ENCODE measurements at places on chromosomes 7 and 10.

DNA sequence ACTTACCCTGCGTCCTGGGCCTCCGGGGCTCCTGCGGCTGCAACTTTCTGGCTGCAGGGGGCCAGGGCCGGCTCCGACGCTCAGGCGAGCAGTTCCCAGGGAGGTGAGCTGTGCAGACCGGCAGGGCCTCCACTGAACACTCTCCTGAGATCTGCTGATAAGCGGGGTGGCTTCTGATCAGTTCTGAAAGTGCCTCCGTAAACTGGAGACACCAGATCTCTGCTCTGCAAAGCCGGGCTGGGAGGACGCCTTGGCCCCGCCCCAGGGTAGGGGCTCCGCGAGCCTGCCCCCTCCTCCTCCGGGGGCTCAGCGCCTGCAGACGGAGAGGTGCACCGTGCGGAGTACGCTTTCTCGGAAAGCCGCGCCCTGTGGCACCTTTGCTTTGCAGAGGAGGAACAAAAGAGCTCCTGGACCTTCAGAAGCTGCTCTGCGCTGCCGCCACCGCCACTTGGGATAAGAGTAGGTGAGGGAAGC is 141.3 kb upstream of the VKORC1L1 start:
- DNase-seq, result peak; percentile 59

- peak; percentile 57 for DNase-seq
Measured at GRCh38 chr10:653991-654646, 35.3 kb downstream of the DIP2C start.

GRCh38 chr7:81926-82756 is 110.2 kb upstream of the FAM20C start:
- DNase-seq, result no peak

DNA sequence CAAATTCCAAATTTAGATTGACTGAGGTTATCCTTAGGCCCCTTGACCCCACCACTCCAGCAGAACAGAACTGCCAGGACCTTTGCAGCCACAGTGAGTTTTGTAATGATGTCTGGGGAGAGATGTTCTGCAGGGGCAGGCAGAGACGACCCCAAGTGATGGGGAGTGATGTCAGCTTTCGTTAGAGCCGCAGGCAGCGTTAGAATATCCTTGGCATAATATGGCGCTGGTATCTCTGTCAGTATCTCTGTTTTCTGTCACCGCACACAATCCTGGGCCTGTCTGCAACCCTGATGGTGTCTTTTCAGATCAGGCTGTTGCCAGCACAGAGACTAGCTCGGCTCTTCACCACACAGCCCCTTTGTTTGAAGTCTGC is 1083.6 kb downstream of the KCNMA1 start:
- DNase-seq, result no peak

DNA sequence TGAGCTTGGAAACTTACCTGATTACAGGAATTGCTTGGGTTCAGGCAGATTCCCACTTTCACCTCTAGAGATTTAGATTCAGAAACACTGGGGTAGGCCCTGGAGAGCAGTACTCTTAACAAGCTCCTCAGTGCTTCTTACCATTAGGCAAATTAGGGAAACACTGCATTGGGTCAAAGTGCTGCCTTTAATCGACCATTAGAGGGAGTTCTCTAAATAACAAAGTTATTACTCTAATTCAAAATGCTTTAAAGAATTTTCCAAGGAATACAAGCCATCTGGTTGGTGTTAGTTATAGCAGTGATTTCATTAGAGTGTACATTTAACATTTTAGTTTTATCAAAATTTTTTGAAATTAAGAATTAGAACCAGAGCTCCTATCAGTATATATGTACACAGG is 324.5 kb downstream of the GFRA1 start:
- no peak for DNase-seq

GRCh38 chr10:30028738-30029030 is 30.7 kb downstream of the JCAD start:
- DNase-seq, result no peak

- DNase-seq, result no peak
Measured at GRCh38 chr7:155969192-155969929, 157.1 kb upstream of the SHH start.

DNA sequence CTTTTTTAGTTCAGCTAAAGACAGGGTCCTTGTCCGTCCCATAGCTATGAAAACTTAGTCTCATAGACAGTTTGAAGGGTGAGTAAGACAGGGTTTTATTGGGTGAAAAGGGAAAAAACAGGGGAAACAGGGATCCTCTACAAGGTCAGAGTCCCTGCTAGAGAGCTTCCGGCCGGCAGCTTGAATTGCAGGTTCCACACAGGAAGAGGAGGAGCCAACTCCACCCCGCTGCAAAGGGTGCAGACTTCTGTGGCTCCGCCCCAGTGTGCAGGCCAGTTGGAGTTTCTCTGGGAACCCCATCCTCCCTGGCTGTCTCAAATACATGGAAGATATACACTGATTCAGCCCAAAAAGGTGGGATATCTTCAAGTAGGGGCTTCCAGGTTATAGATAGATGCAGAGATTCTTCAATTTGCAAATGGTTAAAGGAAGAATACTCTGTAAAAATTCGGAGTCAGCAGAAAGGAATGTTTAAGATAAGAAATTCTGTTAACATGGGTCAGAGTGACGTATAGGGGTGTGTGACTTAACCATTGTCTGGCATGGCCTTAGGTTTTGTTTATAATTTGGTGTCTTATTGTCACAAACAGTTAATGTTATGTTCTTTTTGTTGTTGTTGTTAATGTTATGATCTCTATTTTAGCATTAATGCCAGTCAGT is 34.6 kb upstream of the HECW1 start:
- no peak for DNase-seq

GRCh38 chr10:13371897-13372470 is 23.9 kb upstream of the SEPHS1 start:
- peak; percentile 83 for DNase-seq

DNA sequence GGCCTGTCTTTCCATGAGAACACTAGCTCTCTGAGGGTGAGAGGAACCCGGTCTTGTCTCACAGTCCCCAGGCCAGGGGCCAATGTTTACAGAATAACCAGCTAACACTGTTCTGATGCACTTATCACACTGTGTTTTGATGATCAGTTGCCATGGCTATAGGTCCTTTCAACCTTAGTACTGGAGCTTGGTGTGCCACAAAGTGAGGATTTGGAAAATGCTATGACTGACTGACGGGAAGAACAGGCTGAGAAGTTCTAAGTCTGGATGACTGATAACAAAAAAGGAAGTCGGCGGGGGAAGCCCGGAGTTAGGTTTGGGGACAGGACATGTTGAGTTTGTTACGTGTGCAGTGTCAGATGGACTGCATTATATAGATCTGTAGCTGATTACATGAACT is 141.8 kb downstream of the CTTNBP2 start:
- no peak for DNase-seq

DNA sequence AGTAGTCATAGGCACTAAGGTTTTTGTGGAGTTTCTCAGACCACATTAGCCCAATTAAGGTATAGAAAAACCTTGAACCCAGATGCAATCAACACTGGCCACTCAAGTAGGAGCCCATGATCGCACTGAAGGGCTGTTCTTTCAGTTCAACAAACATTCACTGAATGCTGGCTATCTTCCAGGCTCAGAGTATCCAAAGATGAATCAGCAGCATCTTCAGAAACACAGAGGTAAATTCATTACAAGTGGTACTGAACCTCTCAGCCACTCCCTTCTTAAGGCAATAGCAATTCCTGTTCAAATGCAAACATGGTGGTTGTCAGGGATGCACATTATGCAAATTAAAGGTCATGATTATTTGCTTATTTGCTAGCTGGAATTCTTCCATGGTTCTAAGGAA is 17.1 kb downstream of the KCNK18 start:
- DNase-seq, result no peak

DNA sequence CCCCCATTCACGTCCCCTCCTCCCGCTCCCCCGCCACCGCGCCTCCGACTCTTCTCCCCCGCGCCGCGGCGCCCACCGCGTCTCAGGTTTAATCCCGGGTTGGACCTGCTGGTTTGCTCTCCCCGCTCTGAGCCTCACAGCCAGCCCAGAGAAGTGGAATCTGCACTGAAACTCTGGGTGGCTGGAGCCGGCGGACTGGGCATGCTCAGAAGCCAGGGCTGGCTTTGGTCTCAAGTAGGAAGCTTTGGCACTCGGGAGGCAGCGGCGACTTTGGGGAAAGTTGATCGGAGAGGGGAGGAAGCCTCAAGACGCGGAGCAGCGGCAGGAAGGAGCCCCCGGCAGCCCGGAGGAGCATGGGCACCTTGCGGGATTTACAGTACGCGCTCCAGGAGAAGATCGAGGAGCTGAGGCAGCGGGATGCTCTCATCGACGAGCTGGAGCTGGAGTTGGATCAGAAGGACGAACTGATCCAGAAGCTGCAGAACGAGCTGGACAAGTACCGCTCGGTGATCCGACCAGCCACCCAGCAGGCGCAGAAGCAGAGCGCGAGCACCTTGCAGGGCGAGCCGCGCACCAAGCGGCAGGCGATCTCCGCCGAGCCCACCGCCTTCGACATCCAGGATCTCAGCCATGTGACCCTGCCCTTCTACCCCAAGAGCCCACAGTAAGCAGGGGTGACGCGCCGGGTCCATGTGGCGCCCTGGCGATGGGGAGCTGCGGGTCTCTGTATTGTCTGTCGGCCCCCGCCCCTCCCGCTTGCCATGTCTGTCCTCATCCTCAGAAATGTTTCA is at the start of gene PRKG1:
PRKG1 (plus strand) TSS at position 250 of the 791 bp plus-strand sequence.
- DNase-seq, result peak; percentile 66

GRCh38 chr7:107224374-107225223 is 55.8 kb downstream of the HBP1 start:
- DNase-seq, result no peak

- DNase-seq, result no peak
Measured at GRCh38 chr10:88763441-88763840, 3.6 kb downstream of the LIPN start.

DNA sequence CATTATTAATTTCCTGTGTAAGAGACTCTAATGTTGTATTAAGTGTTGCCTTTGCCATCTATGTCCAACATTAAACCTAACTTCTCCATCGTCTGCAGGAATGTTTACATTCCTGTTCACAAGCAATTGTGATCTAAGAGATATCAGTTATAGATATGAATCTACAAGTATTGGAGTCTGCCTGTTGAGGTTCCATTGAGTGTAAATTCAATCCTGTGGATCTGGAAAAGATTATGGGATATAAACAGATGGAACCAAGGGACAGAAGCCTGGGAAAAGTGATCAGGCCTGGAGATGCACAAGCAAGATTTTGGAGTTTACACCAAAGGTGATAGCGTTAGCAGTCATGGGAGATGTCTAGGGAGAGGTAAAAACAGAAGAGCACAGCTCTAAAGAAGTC is 135.5 kb downstream of the LSMEM1 start:
- DNase-seq, result no peak

- no peak for DNase-seq
Measured at GRCh38 chr7:69796416-69796815, 198.1 kb downstream of the AUTS2 start.

DNA sequence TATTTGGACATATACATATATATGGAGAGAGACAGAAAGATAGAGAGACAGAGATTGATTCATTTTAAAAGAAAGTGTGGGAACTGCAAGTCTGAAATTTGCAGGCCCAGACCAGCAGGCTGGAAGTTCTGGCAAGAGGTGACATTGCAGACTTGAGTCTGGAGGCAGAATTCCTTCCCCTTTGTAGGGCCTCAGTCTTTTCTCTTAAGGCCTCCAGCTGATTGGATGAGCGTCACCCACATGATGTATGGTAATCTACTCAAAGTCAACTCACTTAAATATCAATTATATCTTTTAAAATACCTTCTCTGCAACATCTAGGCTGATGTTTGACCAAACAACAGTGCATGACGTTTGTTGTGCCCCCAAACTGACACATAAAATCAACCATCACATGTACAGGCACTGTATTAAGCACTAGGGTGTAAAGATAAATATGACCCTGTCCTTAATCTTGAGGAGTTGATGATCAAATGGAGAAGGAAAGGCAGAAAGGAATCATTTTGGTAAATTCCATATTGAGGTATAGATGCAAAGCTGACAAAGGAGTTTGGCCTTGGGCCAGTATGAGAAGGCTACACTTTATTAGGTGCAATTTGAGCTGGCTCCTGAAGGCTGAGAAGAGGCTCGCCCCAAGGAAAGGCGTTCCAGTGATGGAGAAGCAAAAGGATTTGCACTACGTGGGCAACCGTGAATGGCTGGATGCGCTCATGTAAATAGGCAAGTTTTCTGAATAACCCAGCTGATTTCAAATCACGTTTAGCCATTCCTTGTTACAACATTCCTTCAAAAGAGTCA is 52.6 kb downstream of the BPGM start:
- no peak for DNase-seq

DNA sequence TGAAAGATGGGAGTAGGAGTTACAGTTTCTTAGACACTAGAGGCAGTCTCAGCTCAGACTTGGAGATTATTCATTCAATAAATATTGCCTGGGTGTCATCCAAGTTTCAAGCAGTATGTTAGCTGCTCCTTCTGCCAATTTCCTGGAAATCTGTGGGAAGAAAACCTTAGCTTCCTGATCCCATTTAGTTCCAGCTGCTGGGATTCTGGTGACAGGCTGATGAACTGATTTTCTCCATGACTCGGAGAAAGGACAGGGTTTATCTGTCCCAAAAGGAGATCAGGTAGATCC is 95.8 kb downstream of the CLEC2L start:
- DNase-seq, result peak; percentile 26

- no peak for DNase-seq
Measured at GRCh38 chr7:101160910-101161309, 4.5 kb downstream of the VGF start.

DNA sequence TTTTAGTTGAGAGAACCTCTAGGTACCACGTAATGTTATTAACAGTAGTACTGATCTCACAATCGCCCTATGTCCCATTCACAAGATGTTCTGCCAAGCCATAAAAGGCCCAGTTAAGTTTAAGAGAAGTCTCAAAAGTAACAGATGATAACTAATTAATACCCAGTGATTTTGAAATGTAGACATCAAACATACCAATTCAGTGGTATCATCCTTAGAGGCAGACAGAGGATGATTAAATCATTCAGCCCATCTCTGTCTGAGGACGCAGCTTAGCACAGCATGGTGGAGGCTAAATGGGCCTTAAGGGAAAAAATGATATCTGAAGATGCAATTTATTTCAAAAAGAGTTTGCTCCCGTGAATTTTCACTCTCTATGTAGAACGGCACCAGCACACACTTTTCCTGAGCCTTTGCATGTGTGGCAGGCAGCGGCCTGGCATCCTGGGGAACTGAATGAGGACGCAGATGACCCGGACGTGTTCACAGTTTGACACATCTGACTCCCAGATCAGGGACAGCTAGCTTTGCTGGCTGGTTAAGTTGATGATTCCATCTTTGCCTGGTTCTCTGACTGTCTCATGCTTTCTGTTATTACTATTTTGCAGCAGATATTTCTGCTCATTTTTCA is 13.4 kb downstream of the EGFR start:
- DNase-seq, result no peak

DNA sequence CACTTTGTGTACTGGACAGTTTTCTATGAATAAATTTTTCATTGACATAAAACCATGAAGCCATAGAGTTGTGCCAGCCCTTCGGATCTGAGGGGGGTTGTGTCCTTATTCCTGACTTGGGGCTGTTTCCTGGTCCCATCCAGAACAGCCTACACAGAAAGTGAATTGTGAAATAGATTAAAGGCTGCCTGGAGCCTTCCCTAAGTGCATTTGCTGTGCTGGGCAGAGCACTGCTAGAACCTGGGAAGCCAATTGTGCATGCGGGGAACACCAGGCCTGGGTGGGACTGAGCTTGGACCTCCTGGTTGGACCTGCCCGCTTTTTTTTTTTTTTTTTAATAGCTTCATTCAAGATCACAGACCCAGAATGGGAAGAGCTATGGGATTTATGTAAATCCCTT is 238.9 kb downstream of the ARHGAP21 start:
- DNase-seq, result no peak
